Activated CD4-positive, alpha-beta T cell treated with anti-CD3 and anti-CD28 coated beads, Interleukin-2, Interleukin-6, amounts not matched to agents 100 ng/mL and 50 ng/mL, durations not matched to agents 16 hours and 8 hours (primary cell): ENCODE measurements at places on chromosomes 7 and 10.

GRCh38 chr10:63497321-63497720 is 23.9 kb upstream of the REEP3 start:
- DNase-seq, result no peak

GRCh38 chr10:1366811-1367425 is 310.7 kb downstream of the WDR37 start:
- DNase-seq, result no peak

DNA sequence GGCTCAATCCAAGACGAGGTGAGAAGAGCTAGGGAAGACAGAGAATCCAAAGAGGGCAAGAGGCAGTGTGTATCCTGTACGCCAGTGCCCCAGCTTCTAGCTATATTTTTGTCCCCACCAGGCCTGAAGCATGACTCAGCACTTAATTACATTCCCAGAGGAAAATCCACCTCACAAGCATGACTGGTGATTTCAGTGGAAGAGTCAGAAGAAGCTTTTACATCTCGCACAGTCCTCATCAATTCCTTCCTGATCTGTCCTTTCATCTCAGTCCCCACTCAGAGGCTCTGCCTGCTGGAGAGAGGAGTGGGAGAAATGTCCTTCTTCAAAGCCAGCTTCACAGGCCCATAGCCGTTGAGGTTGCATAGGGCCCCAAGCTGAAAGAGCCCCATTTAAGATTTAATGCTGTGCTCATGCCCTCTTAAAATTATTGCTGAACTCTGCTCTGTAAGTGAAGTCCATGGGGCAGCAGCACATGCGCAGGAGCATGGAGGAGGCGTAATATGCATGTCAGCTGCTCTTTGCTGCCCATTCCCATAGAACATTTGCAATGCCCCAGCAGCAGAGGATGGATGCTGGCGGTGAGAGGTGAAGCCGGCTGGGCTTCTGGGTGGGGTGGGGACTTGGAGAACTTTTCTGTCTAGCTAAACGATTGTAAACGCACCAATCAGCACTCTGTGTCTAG is 39.0 kb upstream of the AOAH start:
- no peak for DNase-seq

GRCh38 chr10:112059220-112059619 is 124.3 kb downstream of the GPAM start:
- DNase-seq, result no peak

GRCh38 chr10:17273403-17273802 is 45.4 kb downstream of the VIM start:
- peak; percentile 5 for DNase-seq

DNA sequence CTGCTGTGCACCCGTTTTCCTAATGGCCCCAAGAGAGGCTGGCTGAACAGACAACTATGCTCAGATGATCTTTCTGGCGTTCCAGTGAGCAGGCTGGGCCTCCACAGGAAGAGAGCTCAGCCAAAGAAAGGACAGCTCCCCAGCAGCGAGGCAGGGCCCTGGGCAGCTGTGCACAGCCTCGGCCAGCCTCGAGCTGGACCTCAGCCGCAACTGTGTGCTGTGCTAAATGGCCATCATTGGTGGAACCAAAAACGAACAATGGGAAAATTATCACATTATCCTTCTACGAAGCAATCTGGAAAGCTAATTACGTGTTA is 97.5 kb downstream of the CTBP2 start:
- no peak for DNase-seq

GRCh38 chr10:104067525-104067924 is 18.2 kb downstream of the COL17A1 start:
- DNase-seq, result no peak

DNA sequence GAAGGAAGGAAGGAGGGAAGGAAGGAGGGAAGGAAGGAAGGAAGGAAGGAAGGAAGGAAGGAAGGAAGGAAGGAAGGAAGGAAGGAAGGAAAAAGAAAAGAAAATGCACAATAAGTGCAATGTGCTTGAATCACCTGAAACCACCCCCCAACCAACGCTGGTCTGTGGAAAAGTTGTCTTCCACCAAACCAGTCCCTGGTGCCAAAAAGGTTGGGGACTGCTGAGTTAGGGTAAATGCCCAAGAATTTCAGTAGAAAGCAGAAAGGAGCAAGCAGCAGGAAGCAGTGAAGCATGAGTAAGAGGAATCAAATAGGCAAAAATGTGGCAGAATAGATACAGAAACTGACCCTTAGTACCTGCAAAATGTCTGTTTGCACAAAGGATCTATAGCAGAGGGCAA is 137.2 kb downstream of the JCAD start:
- DNase-seq, result no peak

- DNase-seq, result peak; percentile 53
These were observed 19.4 kb downstream of the C1GALT1 start for GRCh38 chr7:7201578-7202374.

- DNase-seq, result no peak
These were observed 327.2 kb upstream of the AKR1E2 start for GRCh38 chr10:4498711-4499251.

- DNase-seq, result no peak
These were observed 6.3 kb downstream of the CALML5 start for GRCh38 chr10:5492929-5493576.

GRCh38 chr10:97852277-97852676 is 2.6 kb downstream of the GOLGA7B start:
- no peak for DNase-seq

DNA sequence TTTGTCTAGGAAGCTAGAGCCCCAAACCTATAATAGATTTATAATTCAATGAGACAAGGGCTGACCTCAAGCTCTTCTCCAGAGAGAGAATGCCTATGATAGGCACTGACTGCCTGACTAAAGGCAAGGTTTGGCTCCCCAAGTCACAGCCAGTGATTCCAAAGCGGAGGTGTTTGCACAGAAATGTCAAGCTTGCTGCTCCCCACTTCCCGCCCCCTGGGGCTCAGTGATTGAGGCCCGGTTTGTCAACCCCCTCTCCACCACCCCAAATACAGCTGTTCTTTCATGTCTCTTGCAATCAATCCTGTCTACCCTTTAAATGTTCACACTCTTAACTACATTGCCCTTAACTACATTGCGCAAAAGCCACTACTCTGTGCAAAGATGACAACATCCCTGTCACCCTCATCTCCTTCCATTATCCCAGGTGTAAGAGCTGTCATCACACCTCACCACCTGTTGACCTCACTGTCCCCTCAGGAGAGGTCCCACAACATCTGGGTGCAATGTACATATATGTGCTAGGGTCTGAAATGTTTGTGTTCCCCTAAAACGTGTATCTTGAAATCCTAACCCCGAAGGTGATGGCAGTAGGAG is 58.0 kb downstream of the NUDCD3 start:
- no peak for DNase-seq

- no peak for DNase-seq
These were observed 23.3 kb upstream of the RHOBTB1 start for GRCh38 chr10:60967260-60967659.

- no peak for DNase-seq
These were observed 231.8 kb downstream of the WDR37 start for GRCh38 chr10:1287971-1288401.

GRCh38 chr7:125927556-125927955 is 997.9 kb upstream of the POT1 start:
- DNase-seq, result no peak

DNA sequence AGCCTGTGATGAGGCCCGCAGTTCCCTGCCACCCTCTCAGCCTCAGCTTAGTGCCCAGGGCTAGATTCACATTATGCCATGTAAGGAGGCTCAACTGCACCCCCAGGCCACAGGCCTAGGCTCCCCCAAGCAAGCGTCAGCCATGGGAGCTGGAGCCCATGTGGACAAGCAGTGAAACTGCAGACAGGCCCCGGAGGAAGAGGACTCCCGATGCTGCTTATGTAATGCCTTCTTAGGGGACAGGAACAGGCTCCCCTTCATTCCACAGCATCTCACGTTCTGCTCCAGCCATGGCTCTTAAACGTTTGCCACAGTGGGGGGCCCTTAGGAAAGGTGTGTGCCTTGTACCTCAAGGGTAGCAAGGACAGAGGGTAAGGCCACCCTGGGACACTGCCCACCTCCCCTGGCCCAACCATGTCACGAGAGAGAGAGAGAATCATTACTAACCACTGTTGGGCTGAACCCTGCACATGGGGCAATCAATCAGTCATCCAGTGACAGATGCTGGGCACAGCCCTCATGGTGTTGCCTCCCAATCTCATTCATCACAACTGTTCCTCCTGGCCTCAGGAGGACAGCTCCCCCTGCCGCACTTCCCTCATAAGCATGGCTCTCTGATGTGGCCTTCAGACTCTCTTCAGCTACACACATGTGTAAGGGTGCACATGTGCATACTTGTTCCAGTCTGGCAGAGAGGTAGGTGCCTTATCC is 263.0 kb downstream of the GRID1 start:
- DNase-seq, result no peak

DNA sequence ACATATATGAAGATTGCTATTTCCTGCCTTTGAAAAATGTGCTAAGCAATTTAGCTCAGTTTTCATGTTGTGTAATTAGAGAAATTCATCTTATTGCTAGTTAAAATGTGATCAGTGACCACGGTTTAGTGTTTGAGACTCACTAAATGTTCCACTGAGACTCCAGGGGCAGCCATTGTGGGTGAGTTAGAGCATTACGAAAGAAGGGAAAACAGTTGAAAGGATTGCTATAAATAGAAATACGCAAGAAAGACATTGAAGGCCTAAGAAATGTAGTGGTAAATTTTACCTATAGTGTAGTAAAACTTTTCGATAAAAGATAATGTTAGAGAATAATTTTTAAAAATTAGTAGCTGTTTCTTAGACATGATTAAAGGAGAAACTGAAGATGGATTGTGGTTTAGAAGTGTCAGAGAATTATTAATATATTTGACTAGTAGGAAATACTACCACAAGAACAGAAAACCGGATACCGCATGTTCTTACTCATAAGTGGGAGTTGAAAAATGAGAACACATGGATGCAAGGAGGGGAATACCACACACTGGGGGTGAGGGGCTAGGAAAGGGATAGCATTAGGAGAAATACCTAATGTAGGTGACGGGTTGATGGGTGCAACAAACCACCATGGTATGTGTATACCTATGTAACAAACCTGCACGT is 394.5 kb downstream of the SEMA3D start:
- no peak for DNase-seq

DNA sequence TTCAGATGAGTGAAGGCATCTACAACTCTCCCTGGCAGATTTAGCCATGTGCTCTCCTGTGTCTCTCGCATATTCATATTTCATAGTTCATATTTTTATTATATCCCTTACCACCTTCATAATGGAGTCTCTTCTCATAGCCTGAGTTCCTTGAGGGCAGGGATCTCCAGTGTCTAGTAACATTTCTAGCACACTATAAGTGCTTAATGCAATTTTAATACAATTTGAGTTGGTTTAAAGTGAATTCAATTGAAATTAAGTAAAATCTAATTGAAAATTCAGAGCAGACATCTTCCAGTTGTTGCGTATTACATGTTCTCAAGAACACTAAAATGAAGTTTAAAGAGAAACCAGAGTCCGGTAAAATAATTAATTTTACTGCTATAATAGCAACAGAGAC is 163.6 kb upstream of the GNAI1 start:
- DNase-seq, result no peak

DNA sequence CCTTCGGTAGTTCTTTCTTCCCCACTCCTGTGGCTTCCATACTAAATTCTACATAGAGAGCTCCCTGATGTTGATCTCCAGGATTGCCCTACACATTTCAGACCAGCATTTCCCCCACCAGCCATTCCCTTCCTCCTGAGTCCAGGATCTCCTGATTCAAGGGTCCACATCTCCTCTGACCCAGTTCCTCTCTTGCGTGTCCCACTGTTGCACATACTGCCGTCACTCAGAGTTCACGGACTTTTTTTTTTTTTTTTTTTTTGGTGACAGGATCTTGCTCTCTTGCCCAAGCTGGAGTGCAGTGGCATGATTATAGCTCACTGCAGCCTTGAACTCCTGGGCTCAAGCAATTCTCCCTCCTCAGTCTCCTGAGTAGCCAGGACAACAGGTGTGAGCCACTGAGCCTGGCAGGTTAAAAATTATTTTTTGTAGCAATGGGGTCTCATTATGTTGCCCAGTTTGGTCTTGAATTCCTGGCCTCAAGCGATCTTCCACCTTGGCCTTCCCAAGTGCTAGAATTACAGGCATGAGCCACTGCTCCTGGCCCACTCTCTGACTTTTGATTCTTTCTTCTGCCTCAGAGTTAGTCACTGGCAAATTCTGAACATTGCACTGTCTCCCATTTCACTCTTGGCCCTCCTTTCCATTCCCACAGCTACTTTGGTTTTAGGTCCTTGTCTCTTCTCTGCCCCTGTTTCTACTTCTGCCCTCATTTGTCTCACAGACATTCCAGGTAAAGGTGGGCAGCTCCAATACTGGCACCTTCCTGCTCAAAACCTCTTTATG is 29.6 kb upstream of the ZRANB1 start:
- DNase-seq, result no peak

DNA sequence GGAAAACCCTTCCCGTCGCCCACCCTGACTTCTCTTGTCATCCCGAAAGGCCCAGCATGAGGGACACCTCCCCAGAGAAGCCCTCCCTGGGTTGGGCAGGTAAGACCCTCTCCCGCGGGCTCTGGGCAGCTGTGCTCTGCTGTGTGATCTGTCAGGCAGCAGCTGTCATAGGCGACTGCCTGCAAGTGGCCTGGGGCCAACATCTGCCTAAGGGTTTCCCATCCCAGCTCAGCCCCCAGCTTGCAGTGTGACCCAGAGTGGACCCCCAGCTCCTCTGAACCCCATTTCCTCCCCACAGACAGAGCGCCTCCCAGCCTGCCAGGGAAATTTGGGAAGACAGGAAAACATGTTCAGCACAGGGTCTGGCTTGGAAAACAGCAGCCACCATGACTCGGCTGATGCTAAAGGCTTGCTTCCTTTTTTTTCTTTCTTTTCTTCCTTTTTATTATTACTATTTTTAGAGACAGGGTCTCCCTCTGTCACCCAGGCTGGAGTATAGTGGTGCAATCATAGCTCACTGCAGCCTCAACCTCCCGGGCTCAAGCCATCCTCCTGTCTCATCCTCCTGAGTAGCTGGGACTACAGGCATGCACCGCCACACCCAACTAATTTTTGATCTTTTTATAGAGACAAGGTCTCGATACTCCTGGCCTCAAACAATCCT is 18.3 kb upstream of the TNRC18 start:
- DNase-seq, result no peak

DNA sequence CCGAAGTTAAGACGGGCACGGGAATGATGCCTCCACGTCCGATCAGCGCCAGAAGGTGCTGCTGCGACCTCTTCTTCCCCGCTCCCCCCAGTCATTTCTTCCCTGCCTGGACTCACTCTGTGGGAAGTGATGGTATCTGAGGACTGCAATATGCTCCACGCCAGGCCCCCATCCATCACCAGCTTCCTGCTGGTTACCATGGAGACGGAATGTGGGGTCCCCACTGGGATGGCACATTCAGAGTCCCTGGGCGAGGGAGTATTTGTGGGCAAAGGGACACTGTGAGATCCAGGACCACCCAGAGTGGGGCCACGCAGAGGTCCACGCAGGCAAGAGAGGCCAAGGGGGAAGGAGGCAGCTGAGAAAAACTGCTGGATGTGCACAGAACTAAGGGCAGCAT is 39.7 kb downstream of the CARD11 start:
- no peak for DNase-seq

DNA sequence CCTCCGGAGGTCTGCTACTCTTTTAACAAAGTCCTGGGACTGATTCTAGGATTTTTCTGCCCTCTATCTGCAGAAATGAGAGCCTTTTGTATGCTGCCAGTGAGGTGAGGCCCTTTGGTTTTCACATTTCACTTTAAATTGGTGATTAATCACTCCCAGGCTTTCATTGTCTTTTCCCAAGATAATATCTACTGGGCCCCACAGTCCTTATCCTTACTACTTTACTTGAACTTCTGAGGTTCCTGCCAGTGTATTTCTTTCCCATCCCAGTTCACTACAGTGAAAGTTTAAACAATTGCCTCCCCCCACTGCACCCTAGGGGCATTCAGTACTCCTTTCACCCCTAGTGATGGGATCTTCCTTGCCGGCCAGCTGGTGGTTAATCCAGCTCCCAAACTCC is 127.4 kb upstream of the INHBA start:
- DNase-seq, result no peak
